ENCODE measurements at places on chromosomes 1 and 21. TPM values are rescaled to one million over a fixed set of nuclear protein-coding genes. Genes with fewer than 3 reads are reported as not detected.

DNA sequence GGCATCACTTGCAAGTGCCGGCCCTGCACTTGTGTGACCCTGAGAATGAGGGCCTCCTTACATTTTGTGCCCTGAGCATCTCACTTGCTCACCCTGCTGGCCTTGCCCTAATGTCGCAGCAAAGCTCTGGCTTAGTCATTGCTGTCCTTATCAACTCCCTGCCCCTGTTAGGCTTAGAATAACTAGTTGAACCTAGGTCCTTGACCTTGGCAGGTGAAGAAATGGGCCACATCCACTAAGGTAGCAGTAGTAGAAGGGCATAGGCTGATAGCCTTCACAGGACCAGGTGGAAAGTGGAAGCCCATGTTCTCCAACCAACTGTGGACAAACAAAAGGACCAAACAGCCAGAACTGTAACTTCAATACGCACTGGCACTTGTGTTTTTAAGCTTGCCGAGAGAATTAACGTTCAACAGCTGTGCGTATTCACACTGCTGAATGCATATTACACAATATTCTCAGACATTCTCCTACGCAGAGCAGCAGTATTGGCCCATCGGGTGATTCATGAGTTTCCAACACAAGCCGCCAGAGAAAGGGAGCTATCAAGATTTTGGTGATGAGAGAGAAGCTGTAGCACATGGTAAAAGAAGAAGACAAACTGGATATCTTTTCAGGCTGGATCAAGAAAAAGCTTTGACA, 27.7 kb upstream of the PTGFRN start:
- no peak for ATAC-seq

The SPATA21 gene
- total RNA-seq = 0.17 TPM

DNA sequence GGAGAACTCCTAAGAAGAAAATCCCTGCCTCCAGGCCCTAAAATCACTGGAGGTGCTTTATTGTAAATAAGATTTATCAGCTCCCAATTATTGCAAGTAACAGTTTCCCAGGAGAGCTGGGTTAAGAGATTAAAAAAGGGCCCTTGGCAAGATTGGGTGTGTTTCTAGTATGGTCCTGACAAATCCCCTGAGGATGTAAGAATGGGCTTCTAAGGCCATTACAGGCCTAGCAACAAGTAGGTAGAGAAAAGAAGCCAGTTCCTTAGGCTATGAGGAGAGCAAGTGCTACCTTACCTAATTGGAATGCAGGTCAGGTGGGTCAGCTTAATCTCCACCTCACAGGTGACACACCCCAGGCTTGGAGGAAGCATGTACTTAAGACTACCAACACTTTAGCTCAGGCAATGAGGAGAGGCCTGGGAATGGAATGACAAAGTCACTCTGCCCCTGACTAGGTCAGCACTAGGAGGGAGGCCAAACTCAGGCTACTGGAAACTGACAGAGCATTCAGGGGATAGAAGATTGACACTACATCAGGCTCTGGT, 6.8 kb upstream of the OTUD7B start:
- ATAC-seq = no peak

DNA sequence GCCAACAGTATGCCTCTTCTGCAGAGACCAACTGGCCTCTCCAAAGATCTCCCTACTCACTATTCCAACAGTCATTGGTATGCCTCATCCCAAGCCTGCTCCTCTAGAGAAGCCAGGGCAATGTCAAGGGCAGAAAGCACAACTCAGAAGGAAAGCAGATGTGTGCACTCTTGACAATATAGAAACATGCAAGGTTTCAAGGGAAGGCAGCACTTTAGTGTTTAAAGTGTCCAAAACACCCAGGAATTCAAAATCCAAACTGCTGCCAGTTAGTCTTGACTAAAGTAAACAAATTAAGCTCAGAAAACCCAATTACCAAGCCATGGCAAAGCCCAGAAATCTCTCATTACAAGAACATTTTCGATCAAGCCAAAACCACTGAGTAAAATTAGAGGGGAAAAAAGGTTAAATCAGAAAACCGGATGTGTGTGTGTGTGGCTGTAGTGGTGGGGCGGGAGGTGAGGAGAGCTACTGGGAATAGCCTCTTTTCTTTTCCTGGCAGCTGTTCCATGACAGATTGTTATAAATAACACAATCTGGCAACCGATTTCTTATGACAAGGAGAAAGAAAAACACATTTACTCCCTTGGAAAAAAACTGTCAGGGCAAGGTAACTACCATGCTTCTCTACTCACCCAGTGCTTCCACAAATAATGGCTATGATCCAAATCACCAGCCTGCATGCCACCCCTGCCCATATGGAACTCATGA, 39.2 kb downstream of the EIF2B3 start:
- ATAC-seq = peak; percentile 71

GRCh38 chr1:247118946-247119446, 14.8 kb upstream of the ZNF669 start:
- ATAC-seq = no peak

- ATAC-seq = no peak
These were observed 42.7 kb downstream of the TAS1R2 start for GRCh38 chr1:18816808-18817207.

GRCh38 chr1:72283022-72283306, 625 bp upstream of the NEGR1 start:
- peak; percentile 23 for ATAC-seq

GRCh38 chr1:8794605-8795004, 22.8 kb downstream of the RERE start:
- ATAC-seq = no peak

The FAM177B gene
- total RNA-seq = 0.39 TPM

The PTPRC gene
- total RNA-seq = 1.3 TPM

- ATAC-seq = peak; percentile 46
These were observed 710 bp downstream of the GLRX2 start for GRCh38 chr1:193104502-193104906.

GRCh38 chr1:28370239-28371009, 884 bp downstream of the PHACTR4 start:
- ATAC-seq = no peak

The HES4 gene
- 85.4 TPM for total RNA-seq

DNA sequence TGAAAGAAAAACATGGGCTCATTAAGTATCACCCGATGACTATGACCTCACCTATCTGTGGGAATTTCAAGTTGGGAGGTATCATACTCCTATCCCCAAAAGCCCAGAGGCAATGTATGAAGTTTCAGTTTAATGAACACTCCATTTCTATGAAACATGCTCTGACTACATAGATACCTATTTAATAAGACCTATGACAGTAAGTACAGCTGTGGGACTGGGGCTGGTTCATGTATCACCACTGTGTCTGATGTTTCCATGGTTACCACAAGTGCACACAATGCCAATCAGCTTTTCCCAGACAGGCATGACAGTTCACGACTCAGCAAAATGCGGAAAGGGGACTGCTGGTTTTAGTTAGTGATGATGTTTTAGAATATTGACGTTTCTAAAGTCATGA, 167.7 kb downstream of the SIPA1L2 start:
- ATAC-seq = peak; percentile 15

DNA sequence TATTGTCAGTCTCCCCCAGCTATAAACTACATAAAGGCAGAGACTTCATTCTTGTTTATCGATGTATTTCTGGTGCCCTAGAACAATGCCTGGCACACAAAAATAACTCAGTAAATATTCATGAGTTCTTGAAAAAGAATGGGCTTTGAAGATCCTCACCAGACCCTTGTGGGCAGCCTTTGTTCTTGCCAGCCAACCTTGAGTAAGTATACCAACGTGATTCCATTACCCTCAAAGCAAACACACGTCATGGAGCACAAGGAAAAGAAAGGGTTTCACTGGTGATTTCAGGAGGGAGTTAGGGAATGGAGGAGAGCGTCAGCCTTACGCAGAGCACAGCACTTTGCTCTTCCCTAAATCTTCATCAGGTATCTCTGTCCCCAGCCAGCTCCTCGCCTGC, 29.4 kb downstream of the NMNAT2 start:
- ATAC-seq = no peak

- no peak for ATAC-seq
These were observed 48.4 kb downstream of the B3GALT5 start for GRCh38 chr21:39661121-39661520.

GRCh38 chr1:216688127-216688657, 35.0 kb downstream of the ESRRG start:
- ATAC-seq = no peak

GRCh38 chr1:157678721-157679120, 21.8 kb downstream of the FCRL3 start:
- ATAC-seq = no peak

DNA sequence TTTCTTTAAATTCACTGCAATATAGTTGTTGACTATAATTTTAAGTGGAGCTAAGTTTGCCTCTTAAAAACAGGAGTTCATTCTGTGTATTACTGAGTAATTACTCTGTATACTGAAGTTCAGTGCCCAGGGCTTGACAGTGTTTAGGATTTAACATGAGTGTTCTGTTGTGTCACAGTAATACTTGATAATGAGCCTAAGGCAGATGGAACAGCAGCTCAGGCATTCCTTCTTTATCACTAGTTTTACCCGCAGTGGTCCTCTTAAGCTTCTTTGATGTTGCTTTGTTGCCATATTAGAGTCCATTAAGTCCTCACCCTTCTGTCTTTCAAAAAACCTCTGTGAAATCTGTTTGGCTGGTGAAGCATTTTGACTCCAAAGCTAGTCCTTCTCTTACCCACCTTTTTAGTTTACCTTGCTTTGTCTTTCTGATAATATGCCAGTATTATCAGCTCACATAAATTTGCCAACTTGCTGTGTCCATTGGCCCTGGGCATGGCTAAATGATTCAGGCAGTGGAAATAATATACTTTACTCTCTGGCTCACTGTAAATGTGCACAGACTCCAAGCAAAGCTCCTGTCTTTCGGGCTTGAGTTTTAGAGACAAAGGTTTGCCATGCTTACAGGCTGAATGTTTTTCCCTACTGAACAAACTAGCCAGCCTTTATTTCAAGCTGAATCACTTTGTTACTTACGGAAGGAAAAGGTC, 17.7 kb downstream of the HIPK1 start:
- ATAC-seq = peak; percentile 65

- peak; percentile 37 for ATAC-seq
These were observed 14.4 kb downstream of the NOC2L start for GRCh38 chr1:944341-945325.

The TGFB2 gene
- 18.4 TPM for total RNA-seq

- no peak for ATAC-seq
These were observed 120.8 kb downstream of the ZP4 start for GRCh38 chr1:237769916-237770315.
